ENCODE measurements at places on chromosomes 5 and 9. TPM values are rescaled to one million over a fixed set of nuclear protein-coding genes. Genes with fewer than 3 reads are reported as not detected.

The MYORG gene
- 0.92 TPM for total RNA-seq

The HMCN2 gene
- total RNA-seq: 0.06 TPM

The TOR4A gene
- 35.7 TPM for total RNA-seq

The STKLD1 gene
- 0.79 TPM for total RNA-seq

The MZB1 gene
- total RNA-seq: 0.13 TPM

The GLDC gene
- 3.3 TPM for total RNA-seq

The ANKDD1B gene
- total RNA-seq: 1.3 TPM

The SPAAR gene
- 0.12 TPM for total RNA-seq

The MCTP1 gene
- 4.4 TPM for total RNA-seq

The IFNB1 gene
- total RNA-seq: not detected

The EIF4E1B gene
- total RNA-seq: not detected

The EQTN gene
- not detected for total RNA-seq

The FBXO38 gene
- 67.6 TPM for total RNA-seq

The HSPB3 gene
- 0.37 TPM for total RNA-seq

The SLC34A1 gene
- total RNA-seq: not detected

The SPATA9 gene
- not detected for total RNA-seq

The SHOC1 gene
- not detected for total RNA-seq

The C9 gene
- 0.25 TPM for total RNA-seq

The TAS2R1 gene
- total RNA-seq: not detected

The TJP2 gene
- total RNA-seq: 145 TPM

The MYMK gene
- not detected for total RNA-seq

The SLC46A2 gene
- total RNA-seq: not detected

The GFI1B gene
- not detected for total RNA-seq

The PAX5 gene
- not detected for total RNA-seq

The KIF4B gene
- not detected for total RNA-seq

The FBXL7 gene
- total RNA-seq: 2.2 TPM

The IFNE gene
- 24.6 TPM for total RNA-seq

The SPINK6 gene
- not detected for total RNA-seq

The ROR2 gene
- total RNA-seq: 0.13 TPM

The PRDM9 gene
- total RNA-seq: not detected

The WDR41 gene
- 140 TPM for total RNA-seq

The VCAN gene
- total RNA-seq: 3,471 TPM

The SPINK13 gene
- total RNA-seq: not detected

The DMRTA1 gene
- 0.06 TPM for total RNA-seq
